ENCODE measurements at places on chromosomes 7 and 10.

DNA sequence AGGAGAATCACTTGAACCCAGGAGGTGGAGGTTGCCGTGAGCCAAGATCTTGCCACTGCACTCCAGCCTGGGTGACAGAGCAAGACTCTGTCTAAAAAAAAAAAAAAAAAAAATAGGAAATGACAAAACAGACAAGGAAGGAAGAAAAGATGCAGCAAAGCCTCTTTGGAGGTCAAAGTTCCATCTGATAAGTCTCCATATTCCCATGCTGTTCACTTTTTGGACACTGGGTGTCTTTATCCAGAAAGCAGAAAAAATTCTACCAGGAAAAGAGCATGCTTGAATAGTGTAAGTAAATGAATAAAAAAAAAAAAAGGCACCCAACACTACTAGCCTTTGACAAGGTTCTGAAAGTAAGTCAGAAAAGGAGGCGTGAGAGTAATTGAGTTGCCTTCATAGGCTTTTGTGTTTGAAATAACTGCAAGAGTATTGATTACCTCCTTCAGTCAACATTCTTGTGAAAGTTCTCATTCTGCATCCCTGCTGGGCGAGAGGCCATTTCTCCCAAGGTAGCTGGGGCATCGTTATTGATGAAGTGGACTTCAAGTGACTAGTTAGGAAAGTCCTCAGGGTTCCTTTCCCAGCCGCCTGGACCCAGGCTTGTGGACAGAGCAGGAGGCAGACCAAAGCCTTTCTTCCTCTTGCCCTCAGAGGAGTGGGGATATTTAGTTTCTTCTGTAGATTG is 133.3 kb upstream of the KIF5B start:
- no peaks in the 10 kb centered on the region for H3K27me3 ChIP-seq
- no peak overlapping the region for H3K4me3 ChIP-seq
- no peak for DNase-seq
- H3K36me3 ChIP-seq = no peaks in the 10 kb centered on the region
- no peak overlapping the region for H3K27ac ChIP-seq

DNA sequence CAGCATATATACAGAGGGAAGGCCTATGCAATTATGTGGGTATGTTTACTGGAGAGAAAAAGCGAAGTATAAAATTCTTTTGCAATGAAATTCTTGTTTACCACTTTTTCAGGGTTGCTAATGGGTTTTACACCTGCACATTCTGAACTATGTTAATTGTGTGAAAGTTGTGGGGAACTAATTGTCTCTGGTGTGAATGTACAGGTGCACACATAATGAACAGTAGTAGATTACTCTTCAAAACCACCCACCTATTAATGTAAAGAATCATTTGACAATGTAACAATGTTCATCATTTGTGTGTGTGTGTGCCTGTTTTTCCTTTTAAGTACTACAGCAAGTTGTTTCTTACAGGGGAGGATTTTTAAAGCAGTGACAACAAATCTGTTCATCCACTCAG is 80.0 kb upstream of the FEZF1 start:
- H3K27ac ChIP-seq = no peak overlapping the region
- no peaks in the 10 kb centered on the region for H3K4me1 ChIP-seq
- no peaks in the 10 kb centered on the region for H3K27me3 ChIP-seq
- DNase-seq = no peak

GRCh38 chr10:90872648-90873020 is 860 bp downstream of the RPP30 start:
- peaks cover 11% of the 10 kb centered on the region for H3K4me1 ChIP-seq
- H3K4me3 ChIP-seq = peak overlapping the region; percentile 90
- H3K36me3 ChIP-seq = no peaks in the 10 kb centered on the region

DNA sequence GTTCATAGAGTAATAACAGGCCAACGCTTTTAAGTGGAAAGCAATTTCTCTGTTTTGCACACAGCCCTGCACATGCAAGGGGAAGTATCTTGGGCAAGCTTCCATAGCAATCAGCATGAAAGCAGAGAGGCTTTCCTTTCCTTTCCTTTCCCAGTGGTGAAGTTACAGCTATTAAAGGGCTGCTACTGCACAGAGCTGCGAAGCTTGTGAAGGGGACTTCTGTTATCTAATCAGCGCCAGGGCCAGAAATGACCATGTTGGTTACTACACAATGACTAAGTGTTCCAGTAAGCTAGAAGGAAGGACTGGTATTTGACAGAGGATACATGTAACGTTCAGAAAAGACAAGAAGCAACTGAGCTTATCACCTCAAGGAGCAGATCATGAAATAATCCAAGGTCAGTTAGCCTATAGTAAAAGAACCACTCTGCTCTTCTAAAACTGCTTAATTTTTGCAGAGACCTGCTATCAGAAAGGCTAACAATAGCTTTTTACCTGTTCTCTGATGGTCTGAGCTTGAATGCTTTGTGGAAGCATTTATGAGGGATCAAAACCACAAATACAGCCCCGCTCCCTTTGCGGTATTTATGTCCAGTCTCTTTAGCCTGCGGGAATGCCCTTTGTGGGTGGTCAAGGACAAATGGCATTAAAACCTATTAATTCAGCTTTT is 45.9 kb downstream of the SGMS1 start:
- no peak for DNase-seq
- no peak overlapping the region for H3K4me3 ChIP-seq
- H3K27ac ChIP-seq = peak overlapping the region; percentile 8
- no peaks in the 10 kb centered on the region for H3K36me3 ChIP-seq

- peak overlapping the region; percentile 14 for H3K4me3 ChIP-seq
- DNase-seq = no peak
- H3K27me3 ChIP-seq = no peaks in the 10 kb centered on the region
- peaks cover 4% of the 10 kb centered on the region for H3K4me1 ChIP-seq
Measured at GRCh38 chr7:26857506-26858240, 6.7 kb downstream of the SKAP2 start.

DNA sequence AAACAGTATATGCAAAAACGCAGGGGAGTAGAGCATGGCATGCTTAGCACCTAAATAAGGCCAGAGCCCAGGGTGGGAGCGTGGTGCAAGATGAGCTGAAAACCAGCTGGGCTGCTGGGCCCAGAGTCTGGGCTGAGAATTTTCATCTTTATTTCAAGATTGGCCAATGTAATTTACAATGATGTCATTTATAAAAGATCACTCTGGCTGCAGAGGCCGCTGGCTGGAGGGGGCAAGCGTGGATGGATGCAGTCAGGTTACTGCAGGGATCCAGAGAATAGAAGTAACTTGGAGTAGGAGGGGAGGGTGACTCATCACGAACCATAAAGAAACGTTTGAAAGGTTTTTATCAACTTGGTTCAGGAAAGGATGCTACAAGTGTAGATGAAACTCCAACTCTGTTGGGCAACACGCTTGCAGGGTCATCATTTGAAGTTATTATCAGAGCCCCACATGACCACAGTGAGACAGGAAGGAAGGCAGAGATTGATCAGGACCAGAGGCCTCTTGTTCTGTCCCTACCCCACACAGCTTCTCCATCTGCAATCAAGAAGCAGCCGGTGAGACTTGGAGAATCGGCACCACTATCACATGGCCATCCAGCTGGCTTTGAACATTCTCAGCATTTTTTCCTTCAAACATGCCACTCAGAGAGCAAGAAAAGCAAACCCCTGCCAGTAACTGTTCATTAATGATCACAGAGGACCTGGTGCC is 49.2 kb downstream of the ODAD2 start:
- H3K4me1 ChIP-seq = no peaks in the 10 kb centered on the region
- DNase-seq = no peak
- H3K36me3 ChIP-seq = no peaks in the 10 kb centered on the region
- H3K27me3 ChIP-seq = no peaks in the 10 kb centered on the region
- H3K27ac ChIP-seq = no peak overlapping the region
- H3K4me3 ChIP-seq = no peak overlapping the region
